ENCODE measurements at places on chromosomes 7 and 10. TPM values are rescaled to one million over a fixed set of nuclear protein-coding genes. Genes with fewer than 3 reads are reported as not detected.

The PANK1 gene
- 2.0 TPM for total RNA-seq

- no peak overlapping the region for H3K4me3 ChIP-seq
- no peak for DNase-seq
Measured at GRCh38 chr10:28951484-28951883, 274.2 kb downstream of the BAMBI start.

The CARD11 gene
- 51.4 TPM for total RNA-seq

DNA sequence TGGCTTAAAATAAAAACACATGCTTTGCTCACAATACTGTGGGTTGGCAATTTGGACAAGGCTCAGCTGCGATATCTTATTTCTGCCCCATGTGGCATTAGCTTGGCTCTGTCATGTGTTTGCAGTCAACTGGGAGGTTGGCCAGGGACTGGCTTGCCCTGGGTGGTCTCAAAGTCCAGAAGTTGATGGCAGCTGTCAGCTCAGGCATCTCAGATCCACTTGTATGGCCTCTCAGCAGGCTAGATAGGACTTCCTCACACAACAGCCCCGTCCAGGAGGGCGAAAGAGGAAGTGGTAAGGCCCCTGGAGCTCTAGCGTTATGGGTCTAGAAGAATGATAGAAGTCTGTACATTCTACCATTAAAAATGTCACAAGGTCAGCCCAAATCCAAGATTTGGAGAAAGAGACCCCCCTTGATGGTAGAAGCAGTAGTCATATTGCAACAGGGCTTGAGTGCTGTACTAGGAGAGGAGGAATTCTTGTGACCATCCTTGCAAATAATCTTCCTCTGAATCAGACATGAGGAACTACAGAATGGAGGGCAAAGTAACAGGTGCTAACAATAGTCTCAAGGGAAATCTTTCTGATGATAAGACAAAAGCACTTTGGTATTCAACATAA lies 166.2 kb downstream of the FAM107B start:
- no peak overlapping the region for H3K27ac ChIP-seq
- no peaks in the 10 kb centered on the region for H3K36me3 ChIP-seq
- H3K4me1 ChIP-seq: peaks cover 66% of the 10 kb centered on the region
- peaks cover 12% of the 10 kb centered on the region for H3K27me3 ChIP-seq
- peak; percentile 87 for DNase-seq

- H3K27ac ChIP-seq: no peak overlapping the region
- DNase-seq: peak; percentile 43
- H3K36me3 ChIP-seq: no peaks in the 10 kb centered on the region
- H3K4me3 ChIP-seq: no peak overlapping the region
Measured at GRCh38 chr10:42976351-42977031, 100.4 kb upstream of the RET start.

DNA sequence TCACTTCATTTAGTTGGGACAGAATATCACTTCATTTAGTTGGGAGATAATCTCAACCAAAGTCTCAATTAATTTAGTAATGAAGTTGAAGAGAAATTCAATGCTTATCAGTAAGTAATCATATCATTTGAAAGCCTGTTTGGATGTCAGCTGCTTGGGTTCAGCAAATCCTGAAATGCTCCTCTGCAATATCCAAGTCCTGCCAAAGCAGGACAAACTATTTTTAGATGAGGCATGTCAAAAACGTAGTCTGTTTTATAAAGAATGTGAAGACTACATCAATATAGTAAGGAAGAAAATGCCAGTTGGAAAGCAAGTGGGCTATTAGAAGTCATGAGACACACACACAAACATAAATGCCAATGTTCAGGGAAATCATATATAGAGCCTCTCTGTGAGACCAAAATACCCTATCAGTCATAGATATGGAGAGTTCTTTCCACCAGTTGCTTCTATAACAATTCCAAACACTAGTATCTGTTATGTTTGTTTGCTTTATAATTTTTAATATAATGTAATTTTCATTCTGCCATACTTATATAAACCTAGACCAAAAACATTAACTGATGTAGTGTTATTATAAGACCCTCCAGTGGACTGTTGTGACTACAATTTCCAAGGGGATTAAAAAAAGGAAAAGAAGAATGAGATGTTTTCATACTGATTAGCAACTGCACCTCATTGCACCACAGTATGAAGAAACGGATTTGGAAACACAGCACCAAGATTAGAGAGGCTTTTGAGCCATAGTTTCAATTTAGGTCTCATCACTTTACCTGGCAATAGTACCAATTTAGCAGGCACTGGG lies 160.7 kb downstream of the LRRTM3 start:
- no peaks in the 10 kb centered on the region for H3K36me3 ChIP-seq
- no peak overlapping the region for H3K27ac ChIP-seq

DNA sequence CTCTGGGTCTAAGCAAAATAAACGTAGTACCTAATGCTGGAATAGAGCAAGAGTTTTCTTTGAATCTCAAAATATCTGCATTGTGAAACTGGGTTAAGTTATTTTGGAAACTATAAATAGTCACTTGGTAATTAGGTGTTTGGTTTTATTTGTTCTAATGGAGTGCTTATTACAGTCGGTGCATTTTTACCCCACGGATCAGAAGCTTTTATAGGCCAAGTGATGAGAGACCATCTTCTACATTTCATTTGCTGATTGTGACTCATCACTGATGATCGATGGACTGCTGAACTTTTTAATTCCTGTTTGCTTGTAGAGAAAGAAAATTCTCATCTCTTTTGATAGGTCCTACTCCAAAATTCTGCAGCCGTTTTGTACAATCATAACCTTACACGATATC lies 28.2 kb downstream of the MGMT start:
- no peak overlapping the region for H3K4me3 ChIP-seq
- no peak for DNase-seq

DNA sequence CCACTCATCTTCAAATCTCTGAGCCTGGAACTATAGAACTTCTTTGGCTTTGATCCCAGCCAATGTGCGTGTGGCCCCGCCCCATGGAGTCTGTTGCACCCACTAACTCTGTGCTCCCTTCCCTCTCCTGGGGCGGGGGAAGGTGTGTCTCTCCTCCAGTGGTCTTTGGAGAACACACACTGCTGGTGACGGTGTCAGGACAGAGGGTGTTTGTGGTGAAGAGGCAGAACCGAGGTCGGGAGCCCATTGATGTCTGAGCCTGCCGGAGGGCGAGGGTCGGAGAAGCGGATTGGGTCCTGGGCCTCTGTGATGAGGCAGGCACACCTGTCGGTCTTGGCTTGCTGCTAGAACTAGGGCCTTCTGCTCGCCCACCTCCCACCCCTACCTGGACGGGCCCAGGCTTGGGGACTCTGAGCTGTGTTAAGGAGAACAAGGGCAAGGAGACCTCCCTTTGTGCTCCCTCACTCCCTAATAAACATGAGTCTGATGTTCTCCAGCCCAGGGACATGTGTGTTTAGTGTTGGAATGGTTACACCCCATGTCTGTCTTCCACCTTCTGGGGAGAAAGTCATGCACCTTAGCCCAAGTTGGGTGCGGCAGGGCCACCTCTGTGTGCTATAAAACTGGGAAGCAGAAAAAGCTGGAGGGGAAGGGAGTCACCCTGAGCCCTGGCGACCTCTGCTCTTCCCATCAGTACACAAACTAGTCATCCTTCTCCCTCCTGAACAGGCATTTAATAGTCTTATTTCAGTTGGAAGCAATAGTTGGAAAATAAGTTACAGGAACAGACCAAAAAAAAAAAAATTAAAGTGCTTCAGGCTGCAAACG lies 4.6 kb downstream of the TRAPPC14 start:
- no peaks in the 10 kb centered on the region for H3K27me3 ChIP-seq
- peaks cover 33% of the 10 kb centered on the region for H3K4me1 ChIP-seq
- no peak overlapping the region for H3K4me3 ChIP-seq
- DNase-seq: no peak
- H3K27ac ChIP-seq: peak overlapping the region; percentile 97

DNA sequence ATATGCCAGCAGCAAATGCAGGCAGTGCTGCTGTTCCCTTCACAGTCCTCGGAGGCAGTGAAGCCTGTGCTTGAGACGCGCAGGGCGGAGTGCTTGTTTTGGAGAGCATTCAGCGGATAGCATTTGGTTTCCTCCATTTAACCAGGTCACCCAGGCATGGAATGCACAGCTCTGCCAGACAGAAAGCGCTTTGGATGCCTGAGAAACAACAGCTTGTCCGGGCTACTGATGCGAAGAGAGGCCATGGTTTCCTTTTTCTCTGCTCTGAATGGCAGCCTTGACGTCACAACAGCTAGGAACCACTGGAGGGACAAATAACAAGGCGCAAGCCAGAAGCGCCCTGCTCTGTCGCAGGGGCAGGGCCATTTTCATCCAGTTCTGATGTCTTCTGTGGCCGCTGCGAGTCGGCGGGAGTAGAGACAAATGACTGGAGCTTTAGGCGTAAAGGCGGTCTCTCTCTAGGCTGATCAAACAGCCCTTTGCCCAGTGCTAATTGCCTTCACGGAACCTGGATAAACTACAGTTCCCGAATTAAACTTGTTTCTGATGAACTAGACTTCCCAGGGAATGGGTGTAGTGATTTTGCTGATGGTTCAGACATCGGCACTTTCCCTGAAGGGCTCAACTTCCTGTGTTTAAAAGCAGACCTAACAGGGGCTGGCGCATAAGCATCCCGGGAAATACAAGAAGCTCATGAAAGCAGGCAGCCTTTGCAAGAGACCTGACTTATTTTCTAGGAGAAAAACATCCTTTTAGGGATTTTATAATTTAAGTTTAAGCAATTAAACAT lies 187.6 kb upstream of the KLF14 start:
- no peak for DNase-seq
- peaks cover 62% of the 10 kb centered on the region for H3K4me1 ChIP-seq
- peaks cover 12% of the 10 kb centered on the region for H3K36me3 ChIP-seq
- H3K27me3 ChIP-seq: no peaks in the 10 kb centered on the region
- H3K4me3 ChIP-seq: no peak overlapping the region
- H3K27ac ChIP-seq: peak overlapping the region; percentile 76

The MBL2 gene
- not detected for total RNA-seq

- H3K4me1 ChIP-seq: peaks cover 8% of the 10 kb centered on the region
- H3K36me3 ChIP-seq: peaks cover 14% of the 10 kb centered on the region
- no peak for DNase-seq
- H3K4me3 ChIP-seq: no peak overlapping the region
- no peak overlapping the region for H3K27ac ChIP-seq
- H3K27me3 ChIP-seq: no peaks in the 10 kb centered on the region
Measured at GRCh38 chr10:89744026-89744425, 42.6 kb downstream of the KIF20B start.

- no peaks in the 10 kb centered on the region for H3K27me3 ChIP-seq
- no peaks in the 10 kb centered on the region for H3K4me1 ChIP-seq
- no peak overlapping the region for H3K27ac ChIP-seq
Measured at GRCh38 chr7:95045236-95045923, 138.0 kb downstream of the PPP1R9A start.

The NANOS1 gene
- total RNA-seq: 0.36 TPM

DNA sequence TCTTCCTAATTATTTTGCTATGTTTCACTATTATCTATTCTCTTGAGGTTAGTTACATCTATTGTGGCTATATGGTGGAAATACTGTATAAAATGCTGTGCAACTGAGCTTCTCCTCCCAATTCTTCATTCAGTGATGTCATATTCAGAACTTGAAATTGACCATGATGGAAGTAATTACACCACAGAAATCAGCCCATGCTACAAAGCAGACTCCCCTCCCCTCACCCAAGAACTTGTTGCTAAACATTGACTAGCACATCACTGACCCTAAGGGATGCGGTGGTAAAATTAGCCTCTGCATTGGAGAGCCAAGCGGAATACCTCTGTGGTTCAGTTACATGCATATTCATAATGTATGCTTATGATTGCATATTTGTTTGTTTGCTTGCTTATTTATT lies 8.8 kb downstream of the CALD1 start:
- no peaks in the 10 kb centered on the region for H3K27me3 ChIP-seq
- H3K36me3 ChIP-seq: no peaks in the 10 kb centered on the region
- no peaks in the 10 kb centered on the region for H3K4me1 ChIP-seq
- H3K4me3 ChIP-seq: no peak overlapping the region
- no peak for DNase-seq
- H3K27ac ChIP-seq: no peak overlapping the region

The CALHM2 gene
- total RNA-seq: 36.8 TPM

- H3K27ac ChIP-seq: peak overlapping the region; percentile 91
- H3K4me3 ChIP-seq: peak overlapping the region; percentile 41
- DNase-seq: peak; percentile 96
- H3K27me3 ChIP-seq: no peaks in the 10 kb centered on the region
- H3K4me1 ChIP-seq: no peaks in the 10 kb centered on the region
Measured at GRCh38 chr7:63925626-63926460, 72.8 kb upstream of the ZNF722 start.

DNA sequence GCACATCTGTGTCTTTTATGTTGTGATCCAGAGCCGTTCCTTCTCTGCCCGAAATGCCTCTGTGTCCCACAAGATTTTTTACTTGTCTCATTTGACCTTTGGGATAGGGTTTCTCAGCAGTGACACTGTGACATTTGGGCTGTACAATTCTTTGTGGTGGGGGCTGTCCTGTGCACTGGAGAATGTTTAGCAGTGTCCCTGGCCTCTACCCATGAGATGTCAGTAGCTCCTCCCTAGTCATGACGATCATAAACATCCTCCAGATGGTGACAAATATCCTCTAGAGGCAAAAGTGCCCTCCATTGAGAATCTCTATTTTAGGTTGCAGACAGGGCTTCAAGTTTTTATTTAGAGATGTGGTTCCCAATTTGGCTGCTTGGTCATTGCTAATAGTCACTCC lies 91.3 kb downstream of the PPP1R17 start:
- no peak overlapping the region for H3K27ac ChIP-seq
- no peak for DNase-seq
- no peak overlapping the region for H3K4me3 ChIP-seq
- H3K4me1 ChIP-seq: no peaks in the 10 kb centered on the region
- H3K27me3 ChIP-seq: no peaks in the 10 kb centered on the region

DNA sequence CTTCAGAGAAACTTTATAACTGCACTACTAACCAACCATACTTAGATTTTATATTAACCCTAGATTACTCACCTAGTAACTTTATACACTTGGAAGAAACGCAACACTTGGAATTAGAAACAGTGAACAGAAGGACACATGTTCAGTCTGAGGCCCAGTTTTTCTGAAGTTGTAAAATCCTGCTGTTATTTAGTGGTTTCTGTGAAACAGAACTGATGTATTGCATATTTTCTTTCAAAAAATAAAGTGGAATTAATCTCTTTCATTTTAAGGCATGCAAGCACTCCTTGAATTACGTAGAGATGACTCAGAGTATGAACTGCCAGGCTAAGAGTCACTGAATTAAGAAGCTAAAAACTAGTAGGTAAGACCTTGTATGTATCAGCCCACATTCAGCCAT lies 215.8 kb downstream of the SKAP2 start:
- H3K36me3 ChIP-seq: no peaks in the 10 kb centered on the region
- H3K4me1 ChIP-seq: no peaks in the 10 kb centered on the region
- DNase-seq: no peak
- H3K27me3 ChIP-seq: no peaks in the 10 kb centered on the region

The KCNMA1 gene
- 55.6 TPM for total RNA-seq

- no peaks in the 10 kb centered on the region for H3K27me3 ChIP-seq
- no peak overlapping the region for H3K4me3 ChIP-seq
- peak overlapping the region; percentile 92 for H3K27ac ChIP-seq
- peaks cover 52% of the 10 kb centered on the region for H3K4me1 ChIP-seq
- DNase-seq: peak; percentile 88
- H3K36me3 ChIP-seq: no peaks in the 10 kb centered on the region
Measured at GRCh38 chr7:2511769-2512168, 7.8 kb upstream of the LFNG start.

All from spleen (tissue), 13 donors.